NCI-H524 (cell line): ENCODE measurements at places on chromosomes 1 and 21.

DNA sequence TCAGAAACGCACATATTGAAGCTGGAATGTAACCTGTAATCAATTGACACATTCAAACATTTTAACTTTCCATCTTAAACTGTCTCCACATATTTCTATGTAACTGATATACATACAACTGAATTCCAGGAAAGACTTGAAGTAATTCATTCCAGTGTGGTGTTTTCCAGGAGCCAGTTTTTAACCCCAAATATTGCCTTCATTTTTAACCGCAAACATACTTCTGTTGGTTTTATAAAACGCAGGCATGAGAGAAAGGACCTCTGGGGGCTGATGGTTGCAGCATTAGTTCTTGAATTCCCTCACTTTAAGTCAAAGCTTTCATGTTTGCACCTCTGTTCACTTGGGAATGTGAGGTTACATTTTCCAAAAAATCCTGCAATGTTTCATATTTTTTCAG is 204.1 kb downstream of the CRB1 start:
- no peak for DNase-seq

DNA sequence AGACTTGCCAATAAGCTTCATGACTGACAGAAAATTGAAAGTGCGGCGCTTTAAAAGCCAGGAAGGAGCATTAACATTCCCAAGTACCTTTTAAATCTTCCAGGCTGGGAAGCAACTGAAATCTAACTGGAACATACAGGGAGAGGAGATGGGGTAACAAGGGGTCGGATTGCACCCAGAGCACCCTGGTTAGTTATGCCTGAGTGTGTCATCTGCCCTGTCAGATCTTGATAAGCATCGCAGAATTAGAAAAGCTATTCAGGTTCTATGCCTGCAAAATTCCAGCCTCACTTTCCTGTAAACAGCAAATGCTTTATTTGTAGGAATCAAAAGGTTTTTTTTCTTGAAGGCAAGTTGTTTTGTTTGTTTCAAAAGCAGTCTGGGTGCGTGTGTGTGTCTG is 58.5 kb downstream of the SERBP1 start:
- no peak for DNase-seq

- DNase-seq, result peak; percentile 9
Measured at GRCh38 chr1:84985365-84985764, 11.5 kb downstream of the MCOLN2 start.

- DNase-seq, result peak; percentile 75
Measured at GRCh38 chr1:205056188-205056611, 13.2 kb downstream of the CNTN2 start.

GRCh38 chr1:118143831-118144230 is 41.2 kb downstream of the SPAG17 start:
- DNase-seq, result no peak
